ENCODE measurements at places on chromosomes 6 and 20. TPM values are rescaled to one million over a fixed set of nuclear protein-coding genes. Genes with fewer than 3 reads are reported as not detected.

Gene PNRC1
- polyA plus RNA-seq, result 65.7 TPM

Gene METTL24
- not detected for polyA plus RNA-seq

Gene NCOA7
- 418 TPM for polyA plus RNA-seq

Gene MRPL18
- polyA plus RNA-seq, result 190 TPM

Gene LINC00237
- not detected for polyA plus RNA-seq

Gene SDHAF4
- polyA plus RNA-seq, result 20.1 TPM

Gene SNAP25
- 1,248 TPM for polyA plus RNA-seq

Gene TTK
- polyA plus RNA-seq, result not detected

Gene BFSP1
- 0.38 TPM for polyA plus RNA-seq

Gene CEBPB
- polyA plus RNA-seq, result 0.15 TPM

Gene DEFB115
- polyA plus RNA-seq, result not detected

Gene FAM83C
- polyA plus RNA-seq, result not detected

Gene TSHZ2
- 3.8 TPM for polyA plus RNA-seq

Gene SNX14
- 233 TPM for polyA plus RNA-seq

Gene BPIFB2
- not detected for polyA plus RNA-seq

Gene SRMS
- not detected for polyA plus RNA-seq

Gene IRF4
- polyA plus RNA-seq, result not detected

Gene ZFP57
- not detected for polyA plus RNA-seq

Gene TUBB2B
- polyA plus RNA-seq, result 46.3 TPM

Gene SASH1
- polyA plus RNA-seq, result 4.3 TPM

Gene OR2J3
- not detected for polyA plus RNA-seq

Gene PLAGL2
- polyA plus RNA-seq, result 0.28 TPM

Gene LY6G6D
- not detected for polyA plus RNA-seq

Gene FOXF2
- 0.67 TPM for polyA plus RNA-seq

Gene ULBP2
- polyA plus RNA-seq, result 9.5 TPM

Gene TRIM10
- not detected for polyA plus RNA-seq

Gene SNAI1
- polyA plus RNA-seq, result 0.34 TPM

Gene SRC
- 0.95 TPM for polyA plus RNA-seq

Gene CLPSL2
- 1.9 TPM for polyA plus RNA-seq

Gene C6orf118
- 3.3 TPM for polyA plus RNA-seq

Gene FOXC1
- polyA plus RNA-seq, result not detected

Gene VEGFA
- 3.5 TPM for polyA plus RNA-seq

Gene C20orf96
- 9.2 TPM for polyA plus RNA-seq

Gene FOXP4
- polyA plus RNA-seq, result 6.0 TPM

Gene SNPH
- 1.0 TPM for polyA plus RNA-seq

Gene ME1
- polyA plus RNA-seq, result 90.1 TPM

Gene DIDO1
- 5.7 TPM for polyA plus RNA-seq

Gene MOXD1
- polyA plus RNA-seq, result not detected

Gene MROH8
- 3.8 TPM for polyA plus RNA-seq

Gene ARMC12
- polyA plus RNA-seq, result not detected

Gene RING1
- 6.8 TPM for polyA plus RNA-seq

Gene SH3BGRL2
- polyA plus RNA-seq, result 2.0 TPM

Measured in Purkinje cell (primary cell).